ENCODE measurements at places on chromosomes 2 and 18.

DNA sequence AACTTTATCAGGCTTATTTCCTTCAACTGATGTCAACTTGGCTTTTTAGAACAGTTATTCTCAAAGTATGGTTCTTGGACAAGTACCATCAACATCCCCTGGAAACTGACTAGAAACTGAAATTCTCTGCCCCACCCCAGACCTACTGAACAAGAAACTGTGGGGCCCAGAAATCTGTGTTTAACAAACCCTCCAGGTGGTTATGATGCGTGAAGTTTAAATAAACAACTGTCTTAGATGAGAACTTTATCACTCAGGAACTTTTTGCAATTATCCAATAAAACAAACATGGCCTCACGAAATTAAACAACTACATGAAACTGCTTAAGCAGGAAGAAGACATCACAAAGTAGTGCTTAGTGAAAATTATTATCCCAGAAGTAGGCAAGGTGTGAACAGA lies 4.4 kb downstream of the HIBCH start:
- DNase-seq, result no peak

- no peak for DNase-seq
These were observed 750 bp downstream of the STRADB start for GRCh38 chr2:201452058-201452921.

- no peak for DNase-seq
These were observed 598.2 kb upstream of the SYT4 start for GRCh38 chr18:43875511-43875910.

DNA sequence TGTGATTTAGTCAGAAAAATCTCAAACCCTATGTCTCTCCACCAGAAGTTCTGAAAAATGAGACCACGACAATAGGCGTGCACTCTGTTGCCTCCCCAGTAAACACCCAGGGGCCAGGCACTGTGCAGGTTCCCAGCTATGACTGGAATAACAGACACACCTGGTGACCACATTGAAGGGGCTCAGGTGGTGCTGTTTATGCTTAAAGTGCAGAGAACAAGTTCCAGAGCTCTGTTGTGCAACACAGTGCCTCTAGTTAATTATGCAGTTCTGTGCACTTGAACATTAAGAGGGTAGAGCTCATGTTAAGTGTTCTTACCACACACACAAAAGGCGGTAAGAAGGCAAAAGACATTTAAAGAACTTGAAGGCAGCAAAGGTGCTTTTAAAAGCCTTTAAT lies 52.6 kb upstream of the AFF3 start:
- no peak for DNase-seq

DNA sequence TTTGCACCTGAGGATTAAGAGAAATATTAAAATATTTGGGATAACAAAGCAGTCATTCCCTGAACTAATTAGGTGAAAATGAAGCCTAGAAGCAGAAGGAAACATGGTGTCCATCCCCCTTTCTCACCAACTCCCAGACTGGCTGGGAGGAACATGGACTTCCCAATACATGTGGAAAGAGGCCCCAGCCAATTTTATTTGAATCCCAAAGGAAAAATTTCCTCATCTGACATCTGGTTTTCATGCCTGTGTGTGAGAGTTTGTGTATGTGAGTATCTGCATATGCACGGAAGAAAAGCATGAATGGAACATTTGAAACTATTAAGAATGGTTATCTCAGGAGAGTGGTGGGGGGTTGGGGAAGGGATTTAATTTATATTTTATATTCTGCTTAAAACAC lies 84.3 kb downstream of the COPS8 start:
- no peak for DNase-seq

DNA sequence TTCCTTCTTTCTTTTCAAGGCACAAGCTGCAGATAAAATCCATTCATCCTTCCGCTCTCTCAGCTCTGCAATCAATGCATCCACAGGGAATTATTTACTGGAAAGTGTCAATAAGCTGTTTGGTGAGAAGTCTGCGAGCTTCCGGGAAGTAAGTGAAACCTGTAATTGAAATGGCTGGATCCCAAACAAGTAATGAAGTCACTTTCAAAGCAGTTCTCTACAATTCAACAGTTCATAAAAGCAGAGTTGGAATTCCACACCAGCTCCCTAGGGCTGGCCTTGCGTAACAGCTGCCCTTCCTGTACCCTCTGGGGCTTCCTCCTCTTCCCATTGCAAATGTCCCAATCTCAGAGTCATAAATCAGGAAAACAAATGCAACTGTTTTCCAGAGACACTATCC lies 9.6 kb downstream of the SERPINB2 start:
- no peak for DNase-seq

DNA sequence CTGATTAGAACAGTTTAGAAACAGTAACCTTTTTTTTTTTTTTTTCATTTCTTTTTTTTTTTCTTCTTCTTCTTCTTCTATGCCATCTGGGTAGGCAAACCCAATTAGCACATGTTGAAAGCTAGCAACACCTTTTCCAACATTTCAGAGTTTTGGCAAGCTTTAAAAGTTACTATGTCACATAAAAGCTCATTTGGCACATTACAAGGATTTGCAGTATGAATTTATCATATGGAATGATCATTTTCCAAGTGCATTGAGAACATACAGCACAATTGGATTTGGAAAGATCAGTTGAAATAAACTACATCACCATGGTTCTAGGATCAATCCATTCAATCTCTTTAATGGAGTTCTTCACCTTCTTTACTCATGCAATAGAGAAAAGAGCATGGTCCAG lies 847.0 kb downstream of the LRRTM4 start:
- no peak for DNase-seq

DNA sequence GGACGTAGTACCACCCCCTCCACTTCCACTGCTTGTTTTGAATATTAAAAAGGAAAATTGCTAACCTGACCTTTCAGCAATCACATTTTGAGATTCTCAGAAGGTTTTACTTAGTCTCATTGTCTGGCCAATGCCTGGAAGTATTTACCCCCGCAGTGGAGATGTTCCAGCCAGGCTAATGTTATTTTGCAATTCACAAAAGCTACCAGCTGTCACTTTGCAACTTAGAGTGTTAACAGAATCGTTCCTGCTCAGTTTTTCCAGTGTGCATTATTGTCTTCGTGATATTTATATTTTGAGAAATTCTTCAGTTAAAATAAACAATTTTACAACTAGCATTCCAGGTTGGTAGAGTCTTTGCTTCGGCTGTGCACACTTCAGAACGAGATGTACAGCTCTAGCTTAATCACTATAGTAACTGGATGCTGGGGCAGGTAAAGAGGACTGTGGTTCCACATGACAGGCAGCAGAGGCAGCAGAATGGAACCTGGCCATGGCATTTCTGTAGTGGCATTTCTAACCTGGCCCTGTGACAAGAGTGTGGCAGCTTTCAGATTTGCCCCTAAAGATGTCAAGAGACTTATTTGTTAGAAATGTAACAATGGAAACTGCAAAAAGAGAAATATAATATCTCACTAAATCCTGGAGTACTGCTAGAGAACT lies 85.1 kb downstream of the DTNA start:
- no peak for DNase-seq

- DNase-seq, result no peak
These were observed 44.4 kb downstream of the G6PC2 start for GRCh38 chr2:168945508-168945907.

- DNase-seq, result no peak
These were observed 24.9 kb downstream of the MERTK start for GRCh38 chr2:111923276-111923804.

Measured in glutamatergic neuron (in vitro differentiated cells).